ENCODE measurements at places on chromosomes 6 and 20.

GRCh38 chr20:58148891-58149290, 79.6 kb downstream of the ANKRD60 start:
- no peak for DNase-seq

DNA sequence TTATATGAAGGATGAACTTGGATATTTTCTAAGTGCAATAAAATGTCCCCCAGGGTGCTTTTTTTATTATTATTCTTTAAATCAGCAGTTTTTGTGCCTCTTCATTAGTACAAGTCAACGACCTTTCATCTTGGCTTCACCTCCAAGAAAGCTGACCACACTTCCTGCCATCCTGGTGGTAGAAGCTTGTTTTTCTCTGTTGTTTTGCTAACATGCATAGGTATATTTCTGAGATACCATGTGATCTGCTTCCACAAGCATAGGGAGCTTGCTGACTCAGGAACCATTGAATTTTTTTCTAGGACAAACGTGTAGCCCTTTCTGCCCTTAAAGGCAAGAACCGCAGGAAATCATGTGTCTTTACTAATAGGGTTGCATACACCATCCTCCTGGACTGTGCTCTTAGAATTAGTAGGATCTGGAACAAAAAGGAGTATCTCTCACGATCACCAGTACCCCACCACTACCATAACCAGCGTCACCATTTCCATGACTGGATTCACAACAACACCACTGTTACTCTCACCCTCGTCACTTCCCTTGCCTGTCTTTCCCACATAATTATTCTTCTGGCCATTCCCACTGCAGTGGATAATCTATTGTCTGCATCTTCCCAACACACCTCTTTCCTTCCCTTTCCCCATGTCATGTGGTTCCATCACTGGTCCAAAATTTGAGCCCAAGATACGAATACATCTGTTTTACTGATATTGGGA, 207.1 kb downstream of the MAFB start:
- no peak for DNase-seq

DNA sequence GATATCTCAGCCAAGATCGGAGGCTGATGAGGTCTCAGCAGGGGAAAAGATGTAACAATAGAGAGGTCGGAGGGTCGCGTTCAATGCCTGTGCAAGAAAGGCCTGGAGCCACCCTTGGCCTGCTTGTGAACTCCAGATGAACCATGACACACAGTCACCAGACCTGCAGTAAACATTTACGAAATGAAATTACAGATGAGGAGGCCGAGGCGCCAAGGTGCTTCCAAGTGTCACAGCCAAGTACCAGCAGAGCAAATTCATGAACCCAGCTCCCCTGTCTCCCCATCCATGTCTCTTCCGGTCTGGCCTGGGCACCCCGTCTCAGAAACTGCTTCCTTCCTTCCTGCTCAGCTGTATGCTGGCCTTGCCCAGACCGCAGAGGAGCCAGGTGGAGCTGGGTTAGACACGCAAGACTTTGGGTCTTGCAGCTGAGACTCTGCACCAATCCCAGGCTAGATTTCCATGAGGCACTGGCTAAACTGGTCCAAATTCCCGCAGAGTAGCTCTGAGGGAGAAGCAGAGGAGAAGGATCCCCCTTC, 48.1 kb downstream of the CHMP4B start:
- no peak for DNase-seq

GRCh38 chr6:84057908-84058307, 24.3 kb downstream of the MRAP2 start:
- no peak for DNase-seq

- DNase-seq = no peak
Measured at GRCh38 chr20:1890469-1891262, 4.5 kb upstream of the SIRPA start.

DNA sequence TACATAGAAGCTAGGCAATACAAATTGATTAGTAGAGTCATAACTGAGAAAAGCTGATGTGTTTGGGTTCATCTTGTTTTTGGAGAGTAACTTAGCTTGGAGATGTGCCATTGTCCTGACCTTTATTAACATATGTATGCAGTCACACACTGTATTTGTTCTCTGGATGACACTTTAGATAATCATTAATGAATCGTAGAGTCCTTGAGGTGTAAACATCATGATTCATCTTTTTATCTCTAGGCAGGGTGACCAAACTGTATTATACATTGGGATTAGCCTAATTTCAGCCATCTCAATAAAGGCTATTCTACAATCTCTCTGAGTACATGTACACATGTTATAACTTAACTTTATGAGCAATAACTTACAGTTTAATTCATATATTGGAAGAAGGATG, 3.6 kb upstream of the MTCL3 start:
- DNase-seq = no peak

- no peak for DNase-seq
Measured at GRCh38 chr6:160170018-160170680, 48.5 kb downstream of the SLC22A1 start.

GRCh38 chr6:137219664-137220252, 573 bp upstream of the IFNGR1 start:
- DNase-seq = no peak

DNA sequence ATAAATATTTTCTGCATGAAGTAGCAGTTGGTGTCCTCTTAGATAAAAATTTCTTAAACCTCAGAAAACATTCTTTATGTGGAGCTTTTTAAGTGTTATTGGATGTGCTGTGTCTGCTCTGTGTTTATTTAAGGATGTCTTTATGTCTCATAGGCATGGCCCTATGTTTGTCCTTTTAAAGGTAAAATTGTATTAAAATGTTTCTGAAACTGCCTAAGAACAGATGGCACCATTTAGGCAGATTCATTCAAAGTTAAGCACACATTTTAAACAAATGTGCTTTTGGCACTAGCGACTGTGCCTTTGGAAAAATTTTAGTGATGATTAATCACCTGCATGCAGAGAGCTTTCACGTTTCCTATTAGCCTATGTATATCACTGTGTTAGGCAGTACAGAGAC, 125.2 kb downstream of the KIF6 start:
- no peak for DNase-seq

GRCh38 chr6:32108094-32108627, 977 bp downstream of the TNXB start:
- DNase-seq = no peak

DNA sequence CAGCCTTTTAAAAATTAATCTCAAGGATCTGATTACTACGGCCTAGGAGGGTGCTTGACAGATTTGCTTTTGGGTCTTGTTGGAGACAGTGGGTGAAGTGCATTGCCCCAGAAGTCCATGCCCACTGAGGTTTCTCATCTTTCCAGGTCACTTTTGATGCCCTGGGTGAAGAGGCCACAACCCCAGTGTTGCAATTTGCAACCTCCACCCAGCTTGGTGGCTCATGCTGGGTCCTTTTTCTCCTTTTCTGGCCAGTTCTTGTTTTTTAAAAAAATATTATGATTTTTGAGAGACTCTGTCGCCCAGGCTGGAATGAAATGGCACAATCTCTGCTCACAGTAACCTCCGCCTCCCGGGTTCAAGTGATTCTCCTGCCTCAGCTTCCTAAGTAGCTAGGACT, 9.4 kb downstream of the STX11 start:
- DNase-seq = no peak

DNA sequence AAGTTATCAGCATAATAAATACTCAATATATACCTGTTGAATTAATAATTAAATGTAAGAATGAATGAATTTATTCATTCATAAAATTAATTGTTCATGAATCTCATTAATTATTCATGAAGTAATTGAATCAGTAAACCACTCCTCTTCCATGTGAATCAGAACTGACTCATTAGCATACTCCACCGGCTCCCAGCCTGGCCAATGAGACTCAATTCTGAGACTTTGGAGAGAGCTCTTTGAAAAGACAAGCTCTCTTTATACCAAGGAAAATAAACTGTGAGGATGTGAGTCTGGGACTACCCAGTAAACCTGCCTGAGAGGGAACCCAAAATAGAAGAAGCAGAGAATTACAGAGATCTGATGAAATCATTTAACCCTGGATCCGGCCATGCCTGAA, 8.4 kb upstream of the SLC2A10 start:
- no peak for DNase-seq

DNA sequence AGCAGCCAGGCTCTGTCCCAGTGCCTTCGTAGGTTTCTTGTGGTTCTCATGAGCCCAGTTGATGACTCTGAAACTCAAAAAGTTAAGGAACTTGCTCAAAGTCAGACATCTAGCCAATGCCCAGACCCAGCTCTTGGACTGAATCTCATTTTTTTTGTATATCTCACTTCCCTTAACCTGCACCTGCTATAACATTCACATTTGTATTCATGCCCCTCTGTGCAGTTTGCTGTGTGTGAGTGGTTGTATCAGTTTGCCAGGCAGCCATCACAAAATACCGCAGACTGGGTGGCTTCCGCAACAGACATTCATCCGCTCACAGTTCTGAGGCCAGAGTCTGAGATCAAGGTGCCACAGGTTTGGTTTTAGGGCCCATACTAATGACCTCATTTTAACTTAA, 49.9 kb downstream of the IPCEF1 start:
- no peak for DNase-seq

- no peak for DNase-seq
Measured at GRCh38 chr6:68094070-68094469, 541.0 kb upstream of the ADGRB3 start.

DNA sequence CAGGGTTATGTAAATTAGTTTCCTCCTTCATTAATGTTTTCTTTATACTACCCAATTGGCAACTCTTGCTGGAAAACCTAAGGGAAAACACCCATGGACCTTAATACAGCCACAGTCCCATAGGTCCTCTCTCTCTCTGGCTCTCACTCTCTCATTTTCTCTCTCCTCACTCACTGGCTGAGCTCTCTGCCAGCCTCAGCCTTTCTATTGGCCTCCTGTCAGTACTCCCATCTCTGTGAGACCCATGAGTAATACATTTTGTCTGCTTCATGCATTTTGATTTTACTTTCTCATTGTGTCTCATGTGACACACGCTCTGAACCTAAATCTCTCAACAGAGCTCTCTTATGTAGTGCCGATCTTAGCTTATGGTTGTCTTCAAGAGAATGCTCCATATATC, 907.5 kb downstream of the C6orf118 start:
- no peak for DNase-seq

DNA sequence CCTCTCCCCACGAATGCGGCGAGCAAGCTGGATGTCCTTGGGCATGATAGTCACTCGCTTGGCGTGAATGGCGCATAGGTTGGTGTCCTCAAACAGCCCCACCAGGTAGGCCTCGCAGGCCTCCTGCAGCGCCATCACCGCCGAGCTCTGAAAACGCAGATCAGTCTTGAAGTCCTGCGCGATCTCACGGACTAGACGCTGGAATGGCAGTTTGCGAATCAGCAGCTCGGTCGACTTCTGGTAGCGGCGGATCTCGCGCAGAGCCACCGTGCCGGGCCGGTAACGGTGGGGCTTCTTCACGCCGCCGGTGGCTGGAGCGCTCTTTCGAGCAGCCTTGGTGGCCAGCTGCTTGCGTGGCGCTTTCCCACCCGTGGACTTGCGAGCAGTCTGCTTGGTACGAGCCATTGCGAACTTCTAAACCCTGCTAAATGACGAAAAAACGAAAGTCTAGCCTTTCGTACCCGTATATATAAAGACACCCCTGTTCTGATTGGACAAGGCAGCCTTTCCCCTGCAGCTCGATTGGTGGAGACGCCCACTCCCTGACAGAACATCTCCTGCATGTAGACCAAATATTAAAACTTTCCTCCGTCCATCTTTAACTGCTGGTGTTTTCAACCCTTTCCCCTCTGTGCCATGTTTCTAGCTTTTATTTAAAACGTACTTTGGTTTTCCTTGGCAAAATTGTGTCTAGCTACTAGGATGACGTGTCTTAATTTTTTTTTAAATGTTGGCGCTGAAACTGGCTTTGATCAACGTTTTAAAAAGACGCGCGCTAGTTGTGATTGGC, 109.8 kb downstream of the HFE start:
- no peak for DNase-seq

DNA sequence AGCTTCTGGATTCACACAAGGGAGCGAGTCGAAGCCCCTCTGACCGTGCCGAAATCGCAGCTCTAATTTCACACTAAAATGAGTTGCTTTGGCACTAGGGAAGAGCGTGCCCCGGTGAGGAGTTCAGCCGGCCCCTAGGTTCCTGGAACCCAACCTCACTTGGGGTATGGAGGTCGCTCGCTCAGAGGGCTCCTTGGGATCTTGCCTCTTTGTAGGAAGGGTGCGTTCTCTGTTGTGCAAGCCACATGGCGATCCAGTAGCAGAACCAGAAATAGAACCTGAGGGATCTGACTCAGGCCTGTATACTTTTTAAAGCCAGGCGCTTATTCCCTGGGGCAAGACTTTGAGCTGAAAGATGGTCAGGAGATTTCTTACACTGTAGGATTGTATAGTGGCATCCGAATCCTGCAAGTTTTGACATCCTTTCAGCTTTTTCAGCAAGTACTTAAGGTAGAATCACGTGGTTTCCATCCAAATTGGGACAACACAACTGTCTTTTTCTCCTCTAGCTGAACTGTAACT, 861 bp upstream of the RALGAPA2 start:
- no peak for DNase-seq

DNA sequence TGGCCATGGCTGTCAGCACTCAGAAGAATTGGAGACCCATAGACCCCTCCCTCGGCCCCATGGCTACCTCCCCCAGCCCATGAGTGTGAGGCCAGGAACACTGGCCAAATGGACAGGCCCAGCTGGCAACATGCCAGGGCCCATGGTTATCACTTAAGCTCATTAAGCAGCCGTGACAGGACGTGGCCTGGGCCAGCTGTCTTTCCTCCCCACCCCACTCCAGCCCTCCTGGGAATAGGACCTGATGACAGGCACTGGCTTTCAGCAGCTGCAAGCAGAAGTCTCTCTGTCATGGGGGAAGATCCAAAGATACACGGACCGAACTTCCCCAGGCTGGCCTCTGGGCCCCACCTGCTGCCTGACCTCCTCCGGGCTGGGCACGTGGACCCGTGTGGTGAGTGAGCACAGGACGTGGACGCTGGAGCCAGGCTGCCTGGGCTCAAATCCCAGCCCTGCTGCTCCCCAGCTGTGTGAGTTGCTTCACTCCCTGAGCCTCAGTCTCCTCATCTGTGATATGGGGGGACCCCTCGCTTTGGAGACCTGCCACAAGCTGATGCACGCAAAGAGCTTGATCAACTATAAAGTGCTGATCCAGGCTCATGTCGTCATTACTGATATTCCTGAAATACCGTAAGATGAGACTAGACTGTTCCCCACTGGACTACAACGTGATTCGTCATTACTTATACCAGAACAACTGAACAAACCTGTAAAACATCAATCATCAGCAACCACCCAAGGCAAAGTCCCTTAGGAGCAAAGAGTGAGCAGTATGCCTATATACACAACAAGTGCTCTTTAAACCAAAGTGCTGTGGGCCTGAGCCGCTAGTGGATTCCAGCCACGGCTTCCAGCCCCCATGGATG, 22.0 kb upstream of the VSTM2L start:
- no peak for DNase-seq

All from activated gamma-delta T cell treated with anti-CD3 and anti-CD28 coated beads, Interleukin-2, amount 50 U/mL, for 16 hours (primary cell).